ENCODE measurements at places on chromosomes 3 and 15. TPM values are rescaled to one million over a fixed set of nuclear protein-coding genes. Genes with fewer than 3 reads are reported as not detected.

Gene CISH
- 19.2 TPM for total RNA-seq

Gene ZSCAN2
- 8.6 TPM for total RNA-seq

Gene IL17RD
- 1.4 TPM for total RNA-seq

Gene IDH3A
- 183 TPM for total RNA-seq

Gene HTD2
- total RNA-seq, result 10.9 TPM

Gene CCDC14
- 60.5 TPM for total RNA-seq

Gene SERINC4
- 0.16 TPM for total RNA-seq

Gene CNTN3
- 8.1 TPM for total RNA-seq

Gene C3orf20
- total RNA-seq, result not detected

Gene COL6A5
- not detected for total RNA-seq

Gene HRG
- not detected for total RNA-seq

Gene OXTR
- 0.19 TPM for total RNA-seq

Gene ARL14
- 11.6 TPM for total RNA-seq

Gene ZCWPW2
- 0.90 TPM for total RNA-seq

Gene GOLGA8N
- 3.7 TPM for total RNA-seq

Gene A4GNT
- total RNA-seq, result not detected

Gene ZNF445
- 10.0 TPM for total RNA-seq

Gene ALDH1L1
- total RNA-seq, result 15.0 TPM

Gene PPP1R14D
- 186 TPM for total RNA-seq

Gene MRAS
- 37.6 TPM for total RNA-seq

Gene MEIS2
- 93.3 TPM for total RNA-seq

Gene CLDN11
- total RNA-seq, result 5.9 TPM

Gene LRRC15
- total RNA-seq, result 0.22 TPM

Gene TM4SF4
- total RNA-seq, result not detected

Gene SKIC8
- total RNA-seq, result 41.7 TPM

Gene ECE2
- 2.2 TPM for total RNA-seq

Gene RLBP1
- not detected for total RNA-seq

Gene MAP6D1
- 0.55 TPM for total RNA-seq

Gene PAQR5
- total RNA-seq, result 27.7 TPM

Gene LRRIQ4
- total RNA-seq, result 0.22 TPM

Gene SOX14
- not detected for total RNA-seq

Gene ADGRG7
- 13.9 TPM for total RNA-seq

Gene CCDC9B
- 204 TPM for total RNA-seq

Gene STARD5
- total RNA-seq, result 33.4 TPM
